ENCODE measurements at places on chromosomes 3 and 15.

DNA sequence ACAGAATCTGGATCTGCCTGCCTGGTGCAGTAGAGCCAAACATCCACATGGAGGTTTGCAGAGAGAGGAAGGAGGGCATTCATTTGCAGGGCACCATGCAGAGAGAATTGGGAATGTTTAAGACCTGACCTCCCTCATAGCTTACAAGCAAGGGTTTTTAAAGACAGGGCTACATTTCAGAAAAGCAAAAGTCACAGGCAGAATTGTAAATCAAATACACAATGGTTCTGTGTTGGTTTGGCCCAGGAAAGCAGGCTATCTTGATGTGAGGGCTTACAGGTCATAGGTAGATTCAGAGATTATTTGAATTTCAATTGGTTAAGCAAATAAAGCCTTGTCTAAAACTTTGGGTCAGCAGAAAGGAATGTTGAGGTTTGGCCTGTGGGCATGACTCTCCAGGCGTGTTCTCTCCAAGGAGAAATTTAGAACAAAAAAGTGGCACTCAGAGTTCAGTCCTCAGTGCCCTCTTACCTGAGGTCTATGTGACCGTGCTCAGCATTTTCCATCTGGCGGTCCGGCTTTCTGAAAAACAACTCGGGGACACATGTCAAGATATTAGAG lies 91.5 kb downstream of the CD47 start:
- no peak for DNase-seq

DNA sequence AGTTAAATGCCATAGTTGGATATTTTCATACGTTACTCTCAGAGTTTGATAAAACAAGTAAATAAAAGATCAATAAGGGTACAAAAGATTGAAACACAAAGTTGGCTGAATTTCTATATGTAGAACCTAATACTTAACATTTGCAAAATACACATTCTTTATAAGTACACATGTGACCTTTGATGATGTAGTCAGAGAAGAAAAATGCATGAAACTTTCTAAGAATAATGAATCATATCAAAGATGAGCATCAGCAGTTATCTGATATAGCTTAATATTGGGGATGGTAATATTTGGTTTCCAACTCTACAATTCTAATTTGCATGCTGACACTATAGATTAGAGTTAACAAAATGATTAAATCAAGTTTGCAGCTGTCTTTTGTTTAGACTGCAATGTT lies 188.0 kb upstream of the TGFBR2 start:
- no peak for DNase-seq

DNA sequence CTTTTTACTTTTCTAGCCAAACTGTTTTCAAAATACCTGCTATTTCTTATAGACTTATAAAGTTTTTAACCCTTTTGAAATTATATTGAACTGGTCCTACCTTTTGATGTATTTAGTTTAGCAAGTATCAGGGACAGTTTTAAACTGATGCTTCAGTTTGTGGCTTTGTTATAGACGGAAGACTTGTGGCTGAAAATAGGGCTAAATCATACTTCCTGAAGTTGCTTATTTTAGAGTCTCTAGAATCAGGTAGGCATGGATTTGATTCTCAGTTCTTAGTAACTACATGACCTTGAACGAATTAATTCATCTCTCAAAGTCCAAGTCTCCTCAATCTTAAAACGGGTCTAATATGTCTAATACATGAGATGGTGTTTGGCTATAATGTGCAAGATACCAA lies 322.8 kb downstream of the RAP2B start:
- no peak for DNase-seq

GRCh38 chr15:59111251-59111650 lies 6.3 kb downstream of the CCNB2 start:
- no peak for DNase-seq

DNA sequence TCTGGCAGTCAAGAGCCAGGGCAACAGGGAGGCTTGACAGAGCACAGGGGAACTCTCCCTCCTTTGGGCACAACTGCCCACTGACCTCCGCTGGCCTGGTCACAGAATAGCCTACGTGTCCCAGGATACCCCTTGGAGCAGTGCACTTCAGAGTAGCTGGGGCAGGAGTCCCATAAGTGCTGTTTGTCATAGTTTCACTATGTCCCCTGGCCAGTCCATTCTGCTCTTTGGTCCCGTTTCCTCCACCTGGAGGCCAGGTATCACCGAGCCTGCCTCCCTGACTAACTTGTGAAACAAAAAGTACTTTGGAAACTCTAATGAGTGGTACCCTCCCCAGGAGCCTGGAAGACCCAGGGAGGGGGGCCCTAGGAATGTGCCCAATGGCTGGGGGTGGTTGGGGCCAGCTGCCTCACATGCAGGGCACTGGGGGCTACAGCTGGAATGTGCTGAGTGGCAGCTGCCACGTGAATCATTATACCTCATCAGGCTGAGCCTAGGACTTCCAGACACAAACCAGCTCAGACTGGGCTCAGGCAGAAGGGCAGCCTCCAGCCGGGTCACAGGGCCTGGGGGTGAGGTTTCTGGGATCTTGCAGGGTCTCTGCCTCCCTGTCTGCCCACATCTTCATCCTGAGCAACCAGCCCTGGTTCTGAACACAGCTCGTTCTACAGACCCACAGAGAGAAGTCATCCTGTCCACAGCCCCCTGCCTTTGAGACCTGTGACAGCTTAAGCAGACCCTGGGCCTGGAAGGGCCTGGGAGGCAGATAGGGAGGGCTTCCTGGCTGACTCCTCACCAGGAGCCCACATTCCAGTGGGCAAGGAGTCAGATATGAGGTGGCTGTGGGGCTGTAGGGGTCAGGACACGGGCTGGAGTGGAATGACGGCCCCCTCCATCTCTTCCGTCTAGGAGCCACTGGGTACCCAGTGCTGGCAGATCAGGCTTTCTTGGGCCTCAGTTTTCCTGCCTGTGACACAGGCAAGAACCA lies 914 bp upstream of the PTH1R start:
- DNase-seq = no peak

DNA sequence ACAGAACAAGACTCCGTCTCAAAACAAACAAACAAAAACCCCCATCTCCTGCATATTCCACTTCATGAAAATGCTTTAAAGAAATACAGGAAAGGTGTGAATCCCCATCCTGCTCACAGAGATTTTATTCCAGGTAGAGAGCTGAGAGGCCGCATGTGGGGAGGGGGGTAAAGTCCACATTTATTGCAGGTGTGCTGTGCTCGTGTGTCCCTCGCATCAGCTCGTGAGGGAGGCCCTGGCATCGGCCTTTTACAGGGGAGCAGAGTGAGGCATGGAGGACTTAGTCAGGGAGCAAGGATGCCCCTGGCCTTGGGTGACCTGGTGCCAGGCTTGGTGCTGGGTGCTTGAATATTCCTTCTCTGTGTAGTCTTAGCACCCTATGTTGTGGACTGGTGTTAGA lies 413.5 kb upstream of the C2CD4B start:
- no peak for DNase-seq

- no peak for DNase-seq
These were observed 140.3 kb downstream of the TBC1D5 start for GRCh38 chr3:17602126-17602525.

DNA sequence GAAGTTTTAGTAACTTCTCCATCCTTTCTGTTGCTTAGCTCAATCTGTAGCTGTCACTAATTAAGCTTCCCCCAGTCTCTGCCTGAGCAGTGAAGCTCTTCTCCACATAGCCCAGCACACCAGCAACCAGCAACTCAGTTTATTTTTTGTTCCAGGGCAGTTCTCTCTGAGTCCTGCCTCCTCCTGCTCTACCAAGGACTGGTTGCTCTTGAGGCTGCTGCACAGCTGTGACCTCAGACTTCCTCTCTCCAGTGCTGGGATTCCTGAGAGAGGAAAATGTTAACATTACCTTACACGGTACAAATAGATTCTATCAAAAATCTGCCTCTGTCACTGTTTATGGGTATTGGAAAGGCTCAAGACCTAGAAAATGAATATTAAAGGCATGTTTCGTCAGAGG lies 294.7 kb downstream of the OXSM start:
- DNase-seq = no peak

DNA sequence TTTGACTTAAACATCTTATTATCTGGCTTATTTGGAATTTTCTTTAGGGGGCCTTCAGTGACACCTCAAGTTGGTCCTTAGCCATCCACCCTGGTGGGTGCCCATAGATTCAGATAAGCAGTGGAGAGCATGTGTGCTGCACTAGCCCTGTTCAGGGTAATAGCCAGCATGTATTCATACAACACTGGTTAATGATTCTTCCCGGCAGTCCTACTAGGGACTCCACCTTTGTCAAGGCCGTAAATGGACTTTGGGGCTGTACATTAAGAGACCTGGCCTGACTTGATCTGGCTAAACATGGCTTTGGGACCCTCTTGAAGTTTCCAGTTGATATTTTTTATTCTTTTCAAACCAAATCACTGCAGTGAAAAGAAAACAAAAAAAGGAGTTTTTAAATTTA lies 125.8 kb downstream of the PTPRG start:
- no peak for DNase-seq

DNA sequence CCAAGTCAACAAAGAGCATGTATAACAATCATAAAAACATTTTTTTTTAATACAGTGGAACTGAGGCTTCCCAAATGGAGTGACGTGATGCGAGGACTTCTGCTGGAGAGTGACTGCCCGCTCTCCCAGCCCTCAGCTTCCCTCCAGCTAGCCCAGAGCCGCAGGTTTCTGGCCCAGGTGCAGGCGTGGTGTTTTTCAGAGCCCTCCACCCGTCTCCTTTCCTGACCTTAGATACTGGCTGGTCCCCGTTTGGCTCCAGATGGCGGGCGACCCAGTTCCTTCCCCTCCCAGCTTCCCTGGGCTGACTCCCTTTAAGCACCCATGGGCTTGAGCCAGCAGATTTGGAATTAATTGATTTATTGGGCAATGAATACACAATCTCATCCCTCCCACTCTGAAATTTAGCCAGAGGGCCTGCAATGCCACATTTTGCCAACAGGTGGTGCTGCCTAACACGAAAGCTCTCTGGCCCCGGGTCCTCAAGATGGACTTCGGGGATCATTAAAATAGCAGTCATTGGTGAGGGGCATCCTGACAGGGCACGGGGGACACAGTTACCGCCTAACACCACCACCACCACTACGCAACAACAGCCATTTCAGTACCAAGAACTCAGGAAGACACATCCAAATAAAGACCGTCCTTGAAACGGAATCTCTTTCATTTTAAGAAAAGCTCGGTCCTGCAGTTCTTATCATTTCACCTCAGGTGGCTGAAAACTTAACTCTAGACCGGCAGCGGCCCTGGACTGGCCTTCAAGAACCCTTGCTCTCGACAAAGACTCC lies 47.5 kb upstream of the MUC4 start:
- DNase-seq = peak; percentile 79

GRCh38 chr3:150755902-150756301 lies 7.1 kb downstream of the SIAH2 start:
- DNase-seq = no peak

All from CD4-positive, alpha-beta T cell treated with Interleukin-2 at 100 ng/mL for 4 hours (primary cell).